ENCODE measurements at places on chromosomes 16 and 17. TPM values are rescaled to one million over a fixed set of nuclear protein-coding genes. Genes with fewer than 3 reads are reported as not detected.

Gene SPSB3
- 23.3 TPM for total RNA-seq

DNA sequence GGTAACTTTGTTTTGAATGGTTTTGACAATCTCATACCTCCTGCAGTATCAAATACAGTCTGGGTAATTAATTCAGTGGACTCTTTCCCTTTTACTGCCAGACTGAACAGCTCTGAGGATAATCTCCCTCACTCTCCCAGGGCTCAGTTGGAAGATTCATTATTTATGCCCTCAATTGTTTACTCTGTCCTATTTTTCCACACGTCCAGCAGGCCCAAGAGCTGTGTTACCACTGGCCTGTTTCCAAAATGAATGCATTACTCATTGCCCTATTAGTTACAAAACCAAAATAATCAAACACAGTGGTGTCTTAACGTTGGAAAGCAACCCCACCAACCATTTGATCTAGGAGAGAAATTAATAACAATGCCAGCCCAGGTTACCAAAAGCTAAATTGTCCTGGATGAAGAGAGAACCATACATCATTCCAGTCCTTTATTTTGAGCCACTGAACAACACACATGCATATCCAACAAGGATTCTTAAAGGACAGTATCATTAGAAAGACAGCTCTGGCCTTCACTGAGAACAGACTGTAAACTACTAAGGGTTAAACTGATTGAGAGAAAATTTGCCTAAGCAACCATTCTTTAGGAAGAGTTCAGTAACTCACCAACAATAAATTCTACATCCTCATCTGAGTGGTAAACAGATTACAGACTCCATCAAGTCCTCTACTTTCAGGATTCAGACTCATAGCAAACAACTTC is 34.5 kb downstream of the FAM222B start:
- no peaks in the 10 kb centered on the region for H3K36me3 ChIP-seq
- DNase-seq: peak; percentile 88
- peak overlapping the region; percentile 30 for H3K4me3 ChIP-seq
- H3K27me3 ChIP-seq: no peaks in the 10 kb centered on the region
- H3K27ac ChIP-seq: peak overlapping the region; percentile 92

DNA sequence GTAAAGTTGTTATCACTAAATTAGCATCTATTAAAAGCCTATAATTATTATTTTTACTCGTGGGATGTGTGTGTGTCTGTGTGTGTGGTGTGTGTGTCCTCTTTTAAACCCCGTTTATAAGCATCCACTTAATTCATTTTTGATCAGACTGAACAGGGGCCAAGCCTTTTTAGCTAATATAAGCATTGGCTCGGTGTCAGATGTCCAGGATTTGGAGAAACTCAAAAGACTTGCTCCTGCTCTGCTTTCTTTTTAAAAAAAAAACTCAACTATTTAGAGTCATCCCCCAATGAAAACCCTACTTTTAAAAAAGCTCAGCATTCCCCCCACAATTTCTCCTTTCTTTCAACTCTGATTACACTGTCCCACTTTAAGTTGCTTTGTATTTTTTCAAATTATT is 459.3 kb upstream of the MAF start:
- peaks cover 3% of the 10 kb centered on the region for H3K27me3 ChIP-seq
- H3K4me1 ChIP-seq: no peaks in the 10 kb centered on the region
- no peak overlapping the region for H3K4me3 ChIP-seq
- no peak for DNase-seq

DNA sequence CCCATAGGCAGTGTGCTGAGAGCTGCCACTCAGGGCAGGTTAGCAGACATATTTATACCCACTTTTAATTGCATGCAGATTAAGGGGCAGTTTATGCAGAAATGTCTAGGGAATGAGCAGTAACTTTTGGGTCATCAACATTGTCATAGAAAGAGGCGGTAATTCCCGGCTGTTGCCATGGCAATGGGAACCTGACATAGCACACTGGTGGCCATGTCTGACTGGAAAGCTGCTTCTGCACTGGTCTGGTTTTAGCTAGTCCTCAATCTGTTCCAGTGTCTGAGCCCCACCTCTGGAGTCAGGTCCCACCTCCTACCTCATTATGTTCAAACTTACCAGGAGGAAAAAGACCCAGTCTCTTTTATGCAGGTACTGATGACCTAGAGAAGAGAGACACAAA is 31.5 kb upstream of the TNRC6C start:
- H3K4me1 ChIP-seq: no peaks in the 10 kb centered on the region
- peaks cover 27% of the 10 kb centered on the region for H3K27me3 ChIP-seq
- H3K4me3 ChIP-seq: no peak overlapping the region
- no peaks in the 10 kb centered on the region for H3K36me3 ChIP-seq
- no peak for DNase-seq
- no peak overlapping the region for H3K27ac ChIP-seq

DNA sequence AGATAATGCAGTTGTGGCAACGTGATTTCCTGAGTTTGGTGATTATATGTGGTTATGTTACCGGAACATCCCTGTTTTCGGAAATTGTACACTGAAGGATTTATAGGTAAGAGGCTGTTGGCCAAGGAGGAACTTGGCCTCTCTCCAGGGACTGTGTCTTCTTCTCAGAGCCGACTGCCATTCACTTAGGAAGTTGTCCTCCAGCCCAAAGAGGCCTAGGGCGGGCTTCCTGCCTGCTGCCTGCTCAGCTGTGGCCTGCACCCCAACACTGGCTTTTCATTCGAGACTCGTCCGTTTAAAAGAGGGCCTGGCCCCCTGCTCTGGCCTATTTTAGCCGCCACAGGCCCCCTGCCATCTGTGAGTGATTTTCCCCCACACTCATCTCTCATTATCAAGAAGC is 64.3 kb downstream of the ZDHHC7 start:
- no peak overlapping the region for H3K4me3 ChIP-seq
- no peaks in the 10 kb centered on the region for H3K36me3 ChIP-seq
- no peak for DNase-seq
- no peak overlapping the region for H3K27ac ChIP-seq

GRCh38 chr17:4427505-4427904 is 6.2 kb upstream of the SPNS3 start:
- no peak for DNase-seq
- no peak overlapping the region for H3K27ac ChIP-seq
- H3K4me3 ChIP-seq: no peak overlapping the region
- no peaks in the 10 kb centered on the region for H3K27me3 ChIP-seq

Gene SGCA
- total RNA-seq: not detected

GRCh38 chr16:30535106-30535776 is 583 bp upstream of the ZNF747 start:
- no peak for DNase-seq
- peaks cover 21% of the 10 kb centered on the region for H3K4me1 ChIP-seq
- peak overlapping the region; percentile 67 for H3K27ac ChIP-seq
- no peaks in the 10 kb centered on the region for H3K27me3 ChIP-seq
- H3K36me3 ChIP-seq: no peaks in the 10 kb centered on the region

- no peaks in the 10 kb centered on the region for H3K4me1 ChIP-seq
- H3K27ac ChIP-seq: no peak overlapping the region
Measured at GRCh38 chr16:78001451-78002025, 20.8 kb upstream of the CLEC3A start.

GRCh38 chr17:76791053-76791980 is 53.4 kb downstream of the MFSD11 start:
- H3K27ac ChIP-seq: peak overlapping the region; percentile 20
- H3K4me3 ChIP-seq: peak overlapping the region; percentile 12
- no peaks in the 10 kb centered on the region for H3K36me3 ChIP-seq
- H3K27me3 ChIP-seq: no peaks in the 10 kb centered on the region

DNA sequence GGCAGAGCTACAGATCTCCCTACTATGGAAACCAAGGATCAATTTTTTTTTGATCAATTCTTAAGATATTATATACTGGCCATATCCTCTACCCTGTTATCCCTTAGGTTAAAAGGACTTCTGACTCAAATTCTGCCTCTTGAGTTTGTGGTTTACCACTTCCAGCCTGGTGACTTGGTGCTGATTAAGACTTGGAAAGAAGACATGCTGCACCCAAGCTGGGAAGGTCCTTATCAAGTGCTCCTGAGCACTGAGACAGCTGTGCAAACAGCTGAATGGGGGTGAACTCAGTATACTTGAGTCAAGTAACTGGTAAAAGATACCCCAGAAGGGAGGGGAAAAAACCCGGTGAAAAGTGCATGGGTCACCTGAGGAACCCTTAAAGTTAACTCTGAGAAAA is 20.5 kb upstream of the SPACA3 start:
- H3K4me1 ChIP-seq: no peaks in the 10 kb centered on the region
- no peaks in the 10 kb centered on the region for H3K27me3 ChIP-seq
- H3K36me3 ChIP-seq: no peaks in the 10 kb centered on the region

DNA sequence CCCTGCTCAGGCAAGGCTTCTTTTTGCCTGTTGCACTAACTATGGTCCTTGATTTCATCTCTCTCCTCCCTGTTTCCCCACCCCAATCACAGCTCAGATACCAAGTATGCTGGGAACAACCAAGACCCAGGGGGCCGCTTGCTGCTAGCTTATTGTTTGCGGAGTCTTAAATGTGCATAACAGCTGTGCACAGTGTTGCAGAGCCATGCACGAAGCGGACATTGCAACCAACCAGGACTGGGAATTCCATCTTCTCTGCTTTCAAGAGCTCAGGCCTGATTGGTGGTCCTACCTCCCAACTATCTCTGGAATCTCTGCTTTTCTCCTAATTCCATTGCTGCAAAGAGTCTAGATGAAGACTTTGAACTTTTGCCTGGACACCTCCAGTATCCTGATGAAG is 281.3 kb upstream of the TNRC6C start:
- H3K27ac ChIP-seq: no peak overlapping the region
- DNase-seq: no peak
- H3K4me1 ChIP-seq: no peaks in the 10 kb centered on the region
- H3K36me3 ChIP-seq: no peaks in the 10 kb centered on the region
- no peak overlapping the region for H3K4me3 ChIP-seq
- H3K27me3 ChIP-seq: peaks cover 43% of the 10 kb centered on the region

Gene PRSS27
- 3.0 TPM for total RNA-seq

DNA sequence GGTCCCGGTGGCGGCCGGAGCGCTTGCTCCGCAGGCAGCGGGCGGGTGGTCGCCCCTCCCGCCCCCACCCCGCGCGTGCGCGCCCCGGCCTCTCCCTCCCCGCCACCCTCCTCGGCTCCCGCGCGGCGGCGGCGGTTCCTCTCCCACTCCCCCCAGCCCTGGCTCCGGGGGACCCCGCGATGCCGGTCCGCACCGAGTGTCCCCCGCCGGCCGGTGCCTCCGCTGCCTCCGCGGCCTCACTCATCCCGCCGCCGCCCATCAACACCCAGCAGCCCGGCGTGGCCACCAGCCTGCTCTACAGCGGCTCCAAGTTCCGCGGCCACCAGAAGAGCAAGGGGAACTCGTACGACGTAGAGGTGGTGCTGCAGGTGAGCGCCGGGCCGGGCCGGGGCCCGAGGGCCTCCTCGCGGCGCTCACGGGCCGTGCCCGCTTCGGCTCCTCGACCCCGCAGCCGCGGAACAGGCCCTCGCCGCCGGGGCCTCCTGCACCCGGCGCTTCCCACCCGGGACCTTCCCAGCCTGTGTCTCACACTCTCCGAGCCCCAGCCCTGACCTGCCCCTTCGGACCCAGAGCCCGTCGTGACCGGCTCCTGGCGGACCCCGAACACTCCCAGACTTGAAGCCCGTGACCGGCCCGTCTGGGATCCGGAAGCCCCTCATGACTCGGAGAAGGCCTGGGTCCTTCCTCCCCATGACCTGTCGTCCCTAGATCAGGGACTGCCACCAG is 490 bp downstream of the GID4 start:
- peaks cover 15% of the 10 kb centered on the region for H3K4me1 ChIP-seq
- peak overlapping the region; percentile 95 for H3K4me3 ChIP-seq
- H3K27ac ChIP-seq: peak overlapping the region; percentile 61
- no peak for DNase-seq
- H3K36me3 ChIP-seq: no peaks in the 10 kb centered on the region
- H3K27me3 ChIP-seq: no peaks in the 10 kb centered on the region

- H3K27me3 ChIP-seq: no peaks in the 10 kb centered on the region
- H3K27ac ChIP-seq: no peak overlapping the region
- no peaks in the 10 kb centered on the region for H3K4me1 ChIP-seq
- no peak overlapping the region for H3K4me3 ChIP-seq
- no peaks in the 10 kb centered on the region for H3K36me3 ChIP-seq
Measured at GRCh38 chr16:86969716-86970115, 347.5 kb downstream of the C16orf95 start.

DNA sequence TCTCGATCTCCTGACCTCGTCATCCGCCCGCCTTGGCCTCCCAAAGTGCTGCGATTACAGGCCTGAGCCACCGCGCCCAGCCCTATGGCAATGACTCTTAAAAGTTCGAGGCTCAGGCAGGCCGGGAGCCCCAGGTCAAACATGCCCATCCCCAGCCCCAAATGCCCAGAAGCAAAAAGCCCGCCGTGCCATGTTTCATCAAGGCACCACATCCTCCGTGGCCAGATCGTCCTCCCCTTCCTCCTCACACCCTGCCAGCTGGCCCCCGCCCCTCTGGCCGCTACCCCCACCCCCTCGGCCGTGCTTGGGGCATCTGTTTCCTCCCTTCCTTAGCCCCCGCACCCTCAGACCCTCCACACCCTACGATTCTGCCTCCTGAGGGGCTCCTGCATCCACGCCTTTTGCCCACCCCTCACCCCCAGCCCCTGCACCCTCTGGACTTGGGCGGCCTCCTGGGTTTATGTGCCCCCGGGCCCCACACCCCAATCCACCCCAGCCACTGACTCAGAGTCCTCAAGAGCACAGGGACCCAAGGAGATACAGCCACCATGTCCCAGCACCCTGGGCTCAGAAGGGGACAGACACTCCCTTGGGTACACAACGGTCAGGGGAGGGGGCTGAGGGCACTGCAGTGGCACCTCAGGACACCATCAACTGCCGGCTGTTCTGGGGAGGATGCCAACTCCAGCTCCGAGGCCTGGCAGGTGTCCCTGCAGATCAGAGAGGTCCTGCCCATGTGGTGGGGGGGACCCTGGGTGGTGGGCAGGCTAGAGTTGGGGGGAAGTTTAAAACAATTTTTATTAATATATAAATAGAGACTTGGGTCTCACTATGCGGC is 7.1 kb downstream of the CTRB1 start:
- DNase-seq: no peak
- no peak overlapping the region for H3K4me3 ChIP-seq
- no peaks in the 10 kb centered on the region for H3K4me1 ChIP-seq
- H3K36me3 ChIP-seq: peaks cover 10% of the 10 kb centered on the region

- no peaks in the 10 kb centered on the region for H3K27me3 ChIP-seq
- H3K36me3 ChIP-seq: no peaks in the 10 kb centered on the region
- H3K27ac ChIP-seq: no peak overlapping the region
- peaks cover 8% of the 10 kb centered on the region for H3K4me1 ChIP-seq
- peak; percentile 36 for DNase-seq
Measured at GRCh38 chr17:68763562-68763961, 162.4 kb upstream of the FAM20A start.
